ENCODE measurements at places on chromosomes 2 and 18.

DNA sequence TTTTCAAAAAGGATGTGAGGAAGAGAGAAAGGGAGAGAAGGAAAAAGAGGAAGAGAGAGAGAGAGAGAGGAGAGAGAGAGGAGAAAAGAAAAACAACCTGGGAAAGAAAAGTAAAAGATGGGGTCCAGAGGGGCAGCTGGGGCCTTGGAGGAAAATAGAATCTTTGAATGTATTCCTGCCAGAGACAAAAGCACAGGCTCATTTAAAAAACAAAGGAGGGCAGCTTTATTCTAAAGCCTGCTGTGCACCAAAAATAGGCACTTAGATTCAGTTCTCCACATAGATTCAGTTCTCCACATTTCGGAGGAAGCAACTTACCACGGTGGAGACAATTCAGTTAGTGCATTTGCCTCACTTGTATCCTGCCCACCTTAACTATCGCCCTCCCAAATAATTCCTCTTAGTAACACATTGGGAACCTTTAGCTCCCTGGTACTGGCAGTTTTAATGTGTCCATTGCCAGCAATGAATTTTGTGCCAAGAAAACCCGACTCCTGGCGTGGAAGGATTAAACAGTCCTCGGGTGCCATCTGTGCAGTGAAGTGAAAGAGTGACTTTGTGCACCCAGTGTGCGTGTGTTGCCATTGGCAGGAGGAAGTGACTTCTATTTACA lies 71.3 kb downstream of the DPP4 start:
- no peak for DNase-seq

GRCh38 chr2:161814008-161814660 lies 189.9 kb downstream of the SLC4A10 start:
- DNase-seq: no peak

DNA sequence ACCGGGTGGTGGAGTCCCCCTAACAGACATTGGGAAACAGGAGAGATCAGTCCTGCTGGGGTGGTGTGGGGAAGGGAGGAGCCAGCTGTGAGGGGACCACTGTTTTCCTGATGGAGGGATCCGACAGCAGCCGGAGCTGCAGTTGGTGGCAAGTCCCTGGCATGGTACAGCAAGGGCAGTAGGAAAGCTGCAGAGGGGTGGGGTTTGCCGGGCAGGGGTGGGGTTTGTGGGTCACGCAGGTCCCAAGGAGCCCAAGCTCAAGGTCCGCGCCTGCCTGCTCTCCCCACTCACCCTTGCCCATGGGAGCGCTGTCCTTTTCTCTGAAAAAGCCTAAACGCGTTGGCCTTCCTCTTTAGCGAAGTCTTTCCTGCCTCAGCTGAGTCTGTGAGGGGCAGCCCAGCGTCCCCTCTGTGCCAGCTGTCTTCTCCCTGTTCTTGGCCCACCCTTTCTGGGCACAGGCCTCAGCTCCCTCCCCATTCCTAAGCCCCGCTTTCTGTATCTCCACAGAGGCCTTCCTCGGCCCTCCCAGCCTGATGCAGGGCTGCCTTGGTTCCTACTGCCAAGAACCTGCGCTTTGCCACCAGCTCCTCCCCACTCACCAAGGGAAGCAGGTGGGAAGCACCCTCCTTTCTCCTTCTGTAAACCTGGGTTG lies 29.3 kb upstream of the INHBB start:
- no peak for DNase-seq

GRCh38 chr2:37529830-37530415 lies 141.5 kb downstream of the CDC42EP3 start:
- no peak for DNase-seq

GRCh38 chr2:10772201-10772867 lies 40.3 kb downstream of the PDIA6 start:
- DNase-seq: no peak

DNA sequence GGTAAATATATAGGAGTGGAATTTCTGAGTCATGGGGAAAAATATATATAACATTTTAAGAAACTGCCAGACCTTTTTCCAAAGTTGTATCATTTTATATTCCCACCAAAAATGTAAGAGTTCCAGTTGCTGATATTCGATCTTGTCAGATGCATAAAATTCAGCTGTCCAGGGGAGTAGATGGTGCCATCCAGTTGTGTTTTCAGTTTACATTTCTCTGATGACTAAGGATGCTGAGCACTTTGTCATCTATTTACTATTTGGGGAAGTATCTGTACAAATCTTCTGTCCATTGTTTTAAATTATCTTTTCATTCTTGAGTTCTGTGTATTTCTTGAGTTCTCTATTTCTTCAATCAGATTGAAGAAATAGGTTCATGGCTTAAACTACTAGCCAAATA lies 126.1 kb downstream of the RTN4 start:
- DNase-seq: no peak

- DNase-seq: no peak
Measured at GRCh38 chr2:27379836-27380625, 503 bp downstream of the ZNF513 start.

GRCh38 chr2:102116630-102117471 lies 25.7 kb upstream of the IL1R1 start:
- no peak for DNase-seq

- DNase-seq: no peak
Measured at GRCh38 chr2:18971628-18972027, 382.3 kb upstream of the NT5C1B start.

DNA sequence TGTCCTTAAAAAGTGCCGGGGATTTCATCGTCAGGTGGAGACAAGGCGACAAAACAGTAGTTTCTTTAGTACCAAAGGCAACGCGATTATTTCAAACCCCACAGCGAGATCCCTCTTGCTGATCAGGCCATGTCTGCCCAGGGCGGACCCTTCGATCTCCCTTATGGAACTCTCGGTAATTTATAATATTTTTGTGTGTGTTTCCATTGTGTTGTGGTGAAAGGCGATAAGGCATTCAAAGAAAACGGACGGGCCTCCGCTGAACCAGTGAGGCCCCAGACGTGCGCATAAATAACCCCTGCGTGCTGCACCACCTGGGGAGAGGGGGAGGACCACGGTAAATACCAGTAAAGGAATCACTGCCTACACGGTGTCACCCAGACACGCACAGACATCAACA lies 1.4 kb upstream of the GAD1 start:
- DNase-seq: no peak

- no peak for DNase-seq
Measured at GRCh38 chr2:173299764-173300163, 54.9 kb upstream of the CDCA7 start.

- DNase-seq: no peak
Measured at GRCh38 chr18:74775239-74775638, 177.6 kb downstream of the ZNF407 start.

- peak; percentile 43 for DNase-seq
Measured at GRCh38 chr2:171159372-171160118, 1.1 kb downstream of the TLK1 start.

- peak; percentile 35 for DNase-seq
Measured at GRCh38 chr2:98822301-98823164, 91.6 kb upstream of the MGAT4A start.

Measured in activated CD4-positive, alpha-beta T cell treated with anti-CD3 and anti-CD28 coated beads, Interleukin-2, amount 50 U/mL, for 24 hours (primary cell).